NCI-H1048 (cell line): ENCODE measurements at places on chromosomes 7 and 10.

GRCh38 chr7:83509255-83510021 lies 139.5 kb downstream of the SEMA3E start:
- DNase-seq, result no peak

GRCh38 chr10:8794860-8795259 lies 740.4 kb downstream of the GATA3 start:
- no peak for DNase-seq

GRCh38 chr7:65809259-65809981 lies 63.5 kb upstream of the VKORC1L1 start:
- no peak for DNase-seq

DNA sequence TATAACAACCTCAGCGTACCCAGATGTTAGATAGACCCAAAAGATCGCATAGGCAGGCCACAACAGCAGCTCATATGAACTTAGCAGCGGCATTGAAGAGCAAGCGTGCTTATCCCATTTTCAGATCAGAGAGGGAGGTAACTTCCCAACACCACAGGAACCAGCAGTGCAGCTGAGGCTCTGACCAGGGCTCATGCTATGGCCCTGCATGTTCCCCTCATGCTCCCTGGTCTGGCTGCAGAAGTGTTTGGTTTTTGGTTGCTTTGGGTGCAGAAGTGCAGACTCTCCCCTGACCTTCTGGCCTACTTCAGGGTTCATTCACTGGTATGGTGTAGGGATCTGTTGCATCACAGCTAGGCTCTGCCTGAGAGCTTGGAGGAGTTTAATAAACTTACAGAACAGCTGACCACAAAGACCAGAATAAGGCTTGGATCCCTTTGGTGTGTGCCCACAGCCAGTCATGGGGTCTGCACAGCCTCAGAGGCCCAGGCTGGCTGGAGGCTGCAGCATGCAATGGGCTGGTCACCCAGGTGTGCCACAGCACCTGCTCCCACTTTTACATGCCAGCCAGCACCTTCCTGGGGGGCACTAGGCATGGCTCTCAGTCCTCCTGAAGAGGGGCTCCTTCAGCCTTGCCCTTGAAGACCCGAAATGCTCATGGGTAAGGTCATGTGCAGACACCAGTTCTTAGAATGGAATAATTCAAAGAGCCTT lies 9.1 kb upstream of the CXCL12 start:
- DNase-seq, result no peak

GRCh38 chr7:36651404-36651803 lies 72.9 kb downstream of the AOAH start:
- DNase-seq, result no peak

- DNase-seq, result no peak
These were observed 21.1 kb downstream of the SP4 start for GRCh38 chr7:21448974-21449373.

GRCh38 chr10:1451941-1452340 lies 285.4 kb downstream of the ADARB2 start:
- no peak for DNase-seq
